ENCODE measurements at places on chromosomes 3 and 15. TPM values are rescaled to one million over a fixed set of nuclear protein-coding genes. Genes with fewer than 3 reads are reported as not detected.

DNA sequence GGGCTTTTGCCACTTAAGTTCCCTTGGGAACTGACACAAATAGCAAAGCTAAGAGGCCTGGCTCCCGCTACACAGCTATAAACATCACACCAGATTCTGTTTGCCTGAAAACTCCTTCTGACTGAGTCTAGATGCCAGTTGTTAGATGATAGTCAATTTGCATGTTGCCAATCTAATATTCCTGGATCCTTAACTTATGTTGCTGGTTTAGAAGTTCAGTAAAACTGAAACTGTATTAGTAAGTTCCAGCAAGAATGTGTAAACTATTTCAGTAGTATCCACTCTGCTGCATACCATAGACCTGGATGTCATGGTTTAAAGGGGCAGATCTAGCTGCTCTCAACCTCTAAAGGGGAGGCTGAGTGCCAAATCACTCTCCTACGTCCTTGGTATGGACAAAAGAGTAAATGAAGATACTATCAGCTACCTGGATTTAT lies 27.1 kb upstream of the LACTB start:
- no peak overlapping the region for H3K27ac ChIP-seq
- no peak for DNase-seq
- H3K4me3 ChIP-seq = no peak overlapping the region
- peaks cover under 1% of the 10 kb centered on the region for H3K27me3 ChIP-seq
- H3K36me3 ChIP-seq = no peaks in the 10 kb centered on the region

Gene ZNF592
- 30.9 TPM for total RNA-seq

Gene LIPC
- 0.62 TPM for total RNA-seq

DNA sequence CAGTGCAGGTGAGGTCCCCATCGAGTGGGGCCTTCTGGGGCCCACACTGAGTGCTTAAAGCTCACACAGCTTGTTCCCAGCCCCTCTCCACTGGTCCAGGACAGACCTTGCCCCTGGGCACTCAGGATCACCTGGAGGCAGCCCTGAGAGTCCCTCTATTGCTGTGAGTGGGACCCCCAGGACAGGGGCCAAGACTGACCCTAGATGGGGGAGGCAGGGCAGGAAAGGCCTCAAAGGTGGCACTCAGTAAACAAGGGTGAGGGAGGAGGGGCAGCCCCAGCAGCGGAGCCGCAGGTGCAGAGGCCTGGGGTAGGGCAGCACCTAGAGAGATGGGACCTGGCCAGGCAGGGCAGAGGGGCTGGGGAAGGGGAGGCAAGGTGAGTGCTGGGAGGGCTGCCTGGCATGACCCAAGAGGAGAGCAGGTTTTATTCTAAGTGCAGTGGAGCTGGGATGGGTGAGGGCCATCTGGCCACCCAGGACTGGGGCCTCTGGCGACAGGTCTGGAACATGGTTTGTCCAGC lies 27.9 kb downstream of the CFAP100 start:
- H3K36me3 ChIP-seq = no peaks in the 10 kb centered on the region
- no peak overlapping the region for H3K4me3 ChIP-seq
- DNase-seq = no peak

Gene CLCN2
- total RNA-seq = 6.6 TPM

DNA sequence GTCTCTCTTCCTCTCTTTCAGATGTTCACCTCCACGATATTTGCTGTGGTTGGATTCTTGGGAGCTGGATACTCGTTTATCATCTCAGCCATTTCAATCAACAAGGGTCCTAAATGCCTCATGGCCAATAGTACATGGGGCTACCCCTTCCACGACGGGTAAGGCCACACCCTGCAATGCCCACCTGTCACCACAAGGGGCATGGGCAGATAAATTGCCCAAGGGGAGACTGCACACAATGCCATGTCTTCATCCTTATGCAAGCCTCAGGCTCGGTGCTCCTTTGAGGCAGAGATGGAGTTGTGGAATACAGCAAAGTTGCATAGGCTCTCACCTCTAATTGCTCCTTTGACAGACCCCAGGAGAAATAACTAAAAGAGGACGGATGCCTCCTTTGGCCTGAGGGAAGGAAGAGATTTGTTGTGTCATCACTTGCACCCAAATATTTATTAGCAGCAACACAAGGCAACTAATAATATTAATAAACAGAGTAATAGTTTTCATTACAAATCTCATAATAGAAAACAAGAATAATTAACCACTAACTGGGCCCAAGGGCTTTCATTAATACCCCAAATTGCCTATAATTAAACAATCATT lies 13.2 kb downstream of the TM4SF4 start:
- no peak for DNase-seq
- H3K36me3 ChIP-seq = no peaks in the 10 kb centered on the region
- no peak overlapping the region for H3K4me3 ChIP-seq
- no peak overlapping the region for H3K27ac ChIP-seq

Gene DUOX2
- total RNA-seq = not detected

Data from activated T-helper 1 cell treated with anti-CD3 and anti-CD28 coated beads, Interleukin-12 subunit alpha, Interleukin-12 subunit beta, Interleukin-2, Interleukin-4 antibody, amounts not matched to agents 30 ng/mL and 10 ng/mL and 1 ng/mL, durations not matched to agents 14 hours and 24 hours and 36 hours (primary cell).